ENCODE measurements at places on chromosomes 2 and 18.
A peak's percentile ranks its signal among the peaks of the same experiment; 100 is the strongest.

DNA sequence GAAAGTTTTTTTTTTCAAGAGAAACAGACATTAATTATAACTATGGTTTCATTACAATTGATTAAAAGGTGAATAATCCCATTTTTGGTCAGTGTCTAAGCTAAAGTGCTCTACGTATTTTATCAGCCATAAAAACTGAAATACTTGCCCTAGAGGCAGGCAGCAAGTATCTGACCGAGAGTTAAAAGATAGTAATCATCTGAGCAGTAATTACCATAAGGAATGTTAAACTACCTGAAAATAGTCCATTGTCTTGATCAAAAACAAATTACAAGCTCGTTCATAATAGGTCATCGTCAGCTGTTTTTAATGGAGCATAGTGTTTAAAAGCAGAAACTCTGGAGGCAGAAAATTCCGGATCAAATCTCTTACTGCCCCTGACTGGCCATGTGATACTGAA is 105.7 kb upstream of the ZEB2 start:
- DNase-seq: no peak

- peak; percentile 12 for DNase-seq
These were observed 3.2 kb downstream of the UBE2E3 start for GRCh38 chr2:180983468-180984242.

DNA sequence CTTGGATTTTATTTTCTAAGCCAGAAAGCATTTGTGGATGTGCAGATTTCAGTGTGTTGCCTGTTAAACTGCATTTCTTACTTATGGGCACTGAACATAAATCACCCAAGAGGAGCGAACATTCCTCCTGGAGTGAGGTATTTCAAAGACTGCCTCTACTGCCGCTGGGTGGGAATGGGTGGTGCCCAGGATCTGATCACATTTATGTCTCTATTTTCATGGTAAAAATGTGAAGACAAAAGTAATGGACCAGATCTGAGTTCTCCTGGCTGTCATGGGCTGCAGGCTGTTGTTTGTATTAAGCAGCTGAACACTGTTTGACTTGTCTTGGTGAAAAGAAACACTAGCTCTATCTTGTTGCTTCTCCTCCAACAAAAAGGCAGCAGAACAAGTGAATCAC is 251.7 kb downstream of the NCKAP5 start:
- DNase-seq: no peak

GRCh38 chr2:64052463-64053241 is 33.4 kb upstream of the VPS54 start:
- DNase-seq: no peak

DNA sequence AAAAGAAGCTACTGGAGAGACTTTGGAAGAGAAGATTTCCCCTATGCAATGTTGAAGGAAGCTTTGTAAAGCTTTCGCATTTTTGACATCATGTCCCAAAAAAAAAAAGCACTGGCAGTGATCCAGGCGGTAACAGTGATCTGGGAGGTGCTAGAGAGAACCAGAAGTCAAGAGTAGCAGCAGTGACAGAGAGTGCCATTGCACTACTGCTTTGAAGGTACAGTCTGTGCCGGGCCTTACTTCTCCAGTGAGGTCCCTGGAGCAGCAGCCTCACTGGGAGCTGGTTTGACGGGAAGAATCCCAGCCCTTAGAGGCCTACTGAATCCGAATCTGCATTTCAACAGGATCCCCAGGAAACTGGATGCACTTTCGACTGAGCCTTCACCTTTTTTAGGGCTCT is 50.9 kb upstream of the ATL2 start:
- no peak for DNase-seq

- no peak for DNase-seq
These were observed 76.2 kb upstream of the MYO3B start for GRCh38 chr2:170101789-170102188.

GRCh38 chr2:241891988-241892298 is 22.4 kb downstream of the RTP5 start:
- no peak for DNase-seq

GRCh38 chr2:43038034-43038695 is 188.2 kb downstream of the ZFP36L2 start:
- DNase-seq: no peak

DNA sequence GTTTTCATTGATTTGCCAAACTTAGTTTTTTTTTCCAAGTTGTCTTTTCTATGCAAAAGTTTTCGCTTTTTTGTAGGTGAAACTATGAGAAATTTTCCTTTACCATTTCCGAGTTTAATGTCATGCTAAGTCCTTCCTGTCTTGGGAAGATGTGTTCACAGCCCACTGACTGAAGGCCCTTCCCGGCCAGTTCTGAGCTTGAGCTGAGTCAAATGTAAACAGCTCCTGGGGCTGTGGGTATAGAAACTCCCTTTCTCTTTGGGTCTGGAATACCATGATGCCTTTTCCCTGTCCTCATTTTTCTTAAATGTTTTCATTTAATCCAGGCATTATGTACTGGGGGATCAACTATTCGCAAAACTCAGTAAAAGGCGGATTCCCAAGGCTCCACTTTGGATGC is 69.8 kb upstream of the IL1R1 start:
- DNase-seq: no peak

- DNase-seq: no peak
These were observed 20.1 kb upstream of the ALLC start for GRCh38 chr2:3637692-3638455.

DNA sequence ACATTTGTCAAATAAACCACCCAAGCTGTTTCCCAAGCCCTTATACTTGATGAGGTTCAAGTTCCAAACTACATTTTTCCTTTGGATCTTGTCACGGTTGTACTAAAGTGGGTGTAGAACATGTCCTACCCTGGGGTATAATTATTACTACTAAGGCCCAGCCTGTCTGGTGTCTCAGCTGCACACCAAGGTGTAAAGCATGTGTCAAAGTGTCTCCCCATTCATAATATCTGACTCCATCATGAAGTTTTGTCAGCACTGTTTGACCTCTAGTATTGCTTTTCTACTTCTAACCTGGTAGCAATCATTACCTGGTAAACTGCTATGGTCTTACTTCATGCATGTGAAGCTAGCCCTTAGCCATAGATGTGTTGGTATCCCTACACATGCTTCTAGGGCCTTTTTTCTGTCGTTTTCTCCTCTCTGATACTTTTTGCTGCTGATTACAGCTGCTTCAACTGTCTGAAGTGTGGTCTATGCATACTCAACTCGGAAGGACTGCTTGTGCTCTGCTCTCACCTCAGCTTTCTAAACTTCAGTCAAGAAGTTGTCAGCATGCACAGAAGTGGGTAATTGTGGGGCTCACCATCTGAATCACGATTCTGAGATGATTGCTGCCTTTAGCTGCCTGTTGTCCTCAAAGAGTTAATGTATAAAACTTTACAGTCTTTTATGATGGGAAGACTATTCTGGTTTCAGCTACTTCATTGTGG is 445.7 kb upstream of the TRIB2 start:
- no peak for DNase-seq

GRCh38 chr2:110655701-110656100 is 22.2 kb downstream of the BUB1 start:
- no peak for DNase-seq

DNA sequence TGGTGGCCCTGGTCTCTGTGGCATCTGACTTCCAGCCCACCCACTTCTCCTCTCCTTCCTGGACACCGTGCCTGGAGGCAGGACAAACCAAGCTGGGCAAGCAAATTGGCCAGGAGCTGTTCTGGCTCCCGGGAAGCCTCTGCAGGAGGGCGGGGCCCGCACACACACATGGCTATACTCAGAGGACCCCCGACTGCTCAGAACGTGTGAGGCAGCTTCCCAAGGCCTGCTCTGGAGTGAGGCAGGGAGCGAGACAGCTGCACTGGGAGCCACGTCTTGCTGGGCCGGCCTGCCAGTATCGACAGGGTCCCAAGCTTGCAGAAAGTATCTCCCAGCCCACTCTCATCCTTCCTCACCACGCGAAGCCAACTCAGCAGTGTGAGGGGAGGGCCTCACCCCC is 257.3 kb downstream of the TWIST2 start:
- DNase-seq: no peak

- DNase-seq: no peak
These were observed 28.1 kb downstream of the PRELID3A start for GRCh38 chr18:12435867-12436266.

Data from stimulated activated CD8-positive, alpha-beta memory T cell treated with anti-CD3 and anti-CD28 coated beads, Interleukin-2, amount 100 ng/mL, for 1 hour (primary cell).